Activated CD4-positive, alpha-beta T cell treated with anti-CD3 and anti-CD28 coated beads, Interleukin-2, amount 10 ng/mL, durations not matched to agents 7 days and 5 days (primary cell): ENCODE measurements at places on chromosomes 13 and 19. TPM values are rescaled to one million over a fixed set of nuclear protein-coding genes. Genes with fewer than 3 reads are reported as not detected.

PRX gene
- total RNA-seq, result 0.94 TPM

FCAR gene
- not detected for total RNA-seq

KISS1R gene
- total RNA-seq, result 0.72 TPM

EHD2 gene
- total RNA-seq, result not detected

ZNF549 gene
- 9.1 TPM for total RNA-seq

KIR3DL1 gene
- total RNA-seq, result not detected

KLK3 gene
- not detected for total RNA-seq

LGALS4 gene
- 2.3 TPM for total RNA-seq

CYP4F12 gene
- total RNA-seq, result not detected

INAFM1 gene
- total RNA-seq, result 14.9 TPM

IRGC gene
- not detected for total RNA-seq

PDE4A gene
- total RNA-seq, result 12.7 TPM

ZSCAN4 gene
- not detected for total RNA-seq

LGALS14 gene
- total RNA-seq, result not detected

TLE2 gene
- total RNA-seq, result 0.99 TPM

CLEC4G gene
- not detected for total RNA-seq

GNG7 gene
- total RNA-seq, result 1.1 TPM

CEACAM8 gene
- total RNA-seq, result not detected

RDH13 gene
- total RNA-seq, result 15.0 TPM

ARHGAP35 gene
- total RNA-seq, result 24.7 TPM

CDC34 gene
- 50.8 TPM for total RNA-seq

EXOC3L2 gene
- not detected for total RNA-seq
